Kidney (tissue), 22 donors: ENCODE measurements at places on chromosomes 2 and 18. TPM values are rescaled to one million over a fixed set of nuclear protein-coding genes. Genes with fewer than 3 reads are reported as not detected.

GRCh38 chr18:5619376-5619775, 75.6 kb upstream of the EPB41L3 start:
- H3K27me3 ChIP-seq, result no peaks in the 10 kb centered on the region
- H3K36me3 ChIP-seq, result no peaks in the 10 kb centered on the region
- DNase-seq, result no peak
- no peak overlapping the region for H3K27ac ChIP-seq

- peaks cover 57% of the 10 kb centered on the region for H3K4me1 ChIP-seq
Observed at GRCh38 chr18:74276609-74277008, 15.2 kb downstream of the CYB5A start.

GRCh38 chr2:238387332-238387731, 39.4 kb upstream of the ASB1 start:
- H3K4me1 ChIP-seq, result no peaks in the 10 kb centered on the region
- no peak overlapping the region for H3K27ac ChIP-seq
- DNase-seq, result no peak
- H3K4me3 ChIP-seq, result no peak overlapping the region

- peaks cover 3% of the 10 kb centered on the region for H3K4me1 ChIP-seq
- peak; percentile 79 for DNase-seq
- H3K27me3 ChIP-seq, result no peaks in the 10 kb centered on the region
- no peaks in the 10 kb centered on the region for H3K36me3 ChIP-seq
- H3K4me3 ChIP-seq, result peak overlapping the region; percentile 91
Observed at GRCh38 chr2:168456521-168457189, 583 bp downstream of the CERS6 start.

DNA sequence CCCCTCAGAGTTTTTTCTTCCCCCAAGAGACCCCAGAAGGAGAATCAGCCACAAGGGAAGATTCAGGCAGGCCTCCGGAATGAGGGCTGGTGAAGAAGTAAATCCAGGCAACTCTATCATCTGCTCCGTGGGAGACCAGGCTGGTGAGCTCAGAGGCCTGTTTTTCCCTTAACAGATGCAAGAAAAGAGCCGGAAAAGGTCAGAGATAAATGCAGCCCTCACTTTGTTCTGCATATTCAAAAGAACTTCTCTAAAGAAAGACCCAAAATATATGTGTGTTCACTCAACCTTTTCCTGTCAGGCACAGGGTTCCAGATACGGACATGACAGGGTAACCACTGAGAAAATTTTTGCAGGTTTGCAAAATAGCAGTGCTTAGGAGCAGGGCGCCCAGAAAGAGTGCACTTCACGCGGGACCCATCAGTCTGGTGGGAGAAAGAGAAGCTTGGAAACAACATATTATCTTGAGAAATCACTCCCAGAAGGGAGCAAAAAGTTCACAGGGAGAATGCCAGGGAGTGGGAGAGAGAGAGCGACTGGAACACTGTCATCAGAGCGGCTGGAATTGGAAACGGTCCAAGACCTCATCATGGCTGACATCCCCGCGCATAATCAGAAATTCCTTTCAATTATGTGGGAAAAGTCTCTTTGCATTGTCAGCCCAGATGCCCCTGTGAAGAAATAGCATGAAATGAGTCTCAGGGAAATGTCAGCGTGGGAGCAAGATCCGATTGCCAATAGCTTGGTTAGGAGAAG, 244.8 kb upstream of the SLC14A2 start:
- H3K36me3 ChIP-seq, result no peaks in the 10 kb centered on the region
- no peak overlapping the region for H3K4me3 ChIP-seq
- no peak overlapping the region for H3K27ac ChIP-seq
- H3K27me3 ChIP-seq, result no peaks in the 10 kb centered on the region

- no peak overlapping the region for H3K4me3 ChIP-seq
- DNase-seq, result no peak
- H3K27me3 ChIP-seq, result no peaks in the 10 kb centered on the region
- H3K4me1 ChIP-seq, result no peaks in the 10 kb centered on the region
- no peaks in the 10 kb centered on the region for H3K36me3 ChIP-seq
- no peak overlapping the region for H3K27ac ChIP-seq
Observed at GRCh38 chr2:223576873-223577272, 25.3 kb downstream of the SCG2 start.

GRCh38 chr2:1744446-1745170, at the start of gene PXDN:
Gene PXDN (minus strand): TSS chr2:1744515. CDS start chr2:1744455, 60 bp downstream.
- H3K4me3 ChIP-seq, result peak within 1 kb of the TSS; percentile 37
- H3K36me3 ChIP-seq, result no peaks in the 10 kb centered on the region
- DNase-seq, result peak; percentile 77
- H3K27me3 ChIP-seq, result no peaks in the 10 kb centered on the region

GRCh38 chr18:68944330-68944729, 146.4 kb downstream of the CCDC102B start:
- DNase-seq, result no peak
- H3K36me3 ChIP-seq, result no peaks in the 10 kb centered on the region
- H3K27me3 ChIP-seq, result no peaks in the 10 kb centered on the region
- no peaks in the 10 kb centered on the region for H3K4me1 ChIP-seq
- H3K4me3 ChIP-seq, result no peak overlapping the region

DNA sequence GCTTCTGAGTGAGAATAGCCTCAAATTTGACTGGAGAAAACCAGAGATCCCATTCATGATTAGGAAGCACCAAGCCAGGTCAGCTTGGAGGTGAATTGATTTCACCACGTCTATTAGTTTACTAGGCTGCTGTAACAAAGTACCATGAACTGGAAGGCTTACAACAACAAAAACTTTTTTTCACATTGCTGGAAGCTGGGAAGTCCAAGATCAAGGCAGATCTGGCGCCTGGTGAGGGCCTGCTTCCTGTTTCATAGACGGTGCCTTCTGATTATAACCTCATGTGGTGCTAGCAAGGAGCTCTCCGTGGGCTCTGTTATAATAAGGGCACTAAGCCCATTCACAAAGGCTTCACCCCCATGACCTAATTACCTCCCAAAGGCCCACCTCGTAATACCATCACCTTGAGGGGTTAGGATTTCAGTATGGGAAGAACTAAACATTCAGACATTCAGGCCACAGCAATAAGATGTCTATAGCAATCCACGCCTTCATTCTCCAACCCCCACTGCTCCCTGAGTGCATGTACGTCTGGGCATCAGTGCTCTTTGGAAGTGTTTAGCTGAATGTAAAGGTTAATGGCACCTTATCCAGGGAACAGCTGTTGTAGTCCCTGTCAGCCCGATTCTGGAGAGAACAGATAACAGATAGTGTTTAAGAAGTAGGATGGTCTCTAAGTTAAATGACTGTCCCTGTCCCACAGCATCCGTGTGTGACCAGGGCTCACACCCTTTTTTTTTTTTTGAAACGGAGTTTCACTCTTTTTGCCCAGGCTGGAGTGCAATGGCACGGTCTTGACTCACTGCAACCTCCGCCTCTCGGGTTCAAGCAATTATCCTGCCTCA, 89.2 kb downstream of the SOCS6 start:
- no peaks in the 10 kb centered on the region for H3K27me3 ChIP-seq
- peaks cover 15% of the 10 kb centered on the region for H3K4me1 ChIP-seq
- H3K4me3 ChIP-seq, result no peak overlapping the region
- H3K36me3 ChIP-seq, result no peaks in the 10 kb centered on the region

DNA sequence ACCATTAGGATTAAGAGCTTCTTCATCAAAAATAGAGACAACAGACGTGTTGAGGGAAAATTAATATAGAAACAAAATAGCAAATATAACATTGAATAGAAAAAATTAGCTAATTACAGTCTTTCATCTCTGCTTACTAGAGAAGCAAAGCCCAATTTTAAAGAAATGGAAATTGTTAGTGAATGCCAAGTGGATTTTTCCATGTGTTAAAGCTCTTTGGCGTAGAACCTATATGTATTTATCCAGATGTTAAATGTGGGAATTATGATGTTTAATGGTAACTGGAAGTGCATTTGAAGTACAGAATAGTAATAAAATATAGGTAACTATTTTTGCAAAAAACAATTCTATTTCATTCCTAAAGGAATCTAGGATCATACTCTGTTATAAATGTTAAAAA, 212.0 kb upstream of the COL3A1 start:
- no peak for DNase-seq
- no peaks in the 10 kb centered on the region for H3K27me3 ChIP-seq
- H3K36me3 ChIP-seq, result no peaks in the 10 kb centered on the region
- no peaks in the 10 kb centered on the region for H3K4me1 ChIP-seq
- H3K27ac ChIP-seq, result no peak overlapping the region

DNA sequence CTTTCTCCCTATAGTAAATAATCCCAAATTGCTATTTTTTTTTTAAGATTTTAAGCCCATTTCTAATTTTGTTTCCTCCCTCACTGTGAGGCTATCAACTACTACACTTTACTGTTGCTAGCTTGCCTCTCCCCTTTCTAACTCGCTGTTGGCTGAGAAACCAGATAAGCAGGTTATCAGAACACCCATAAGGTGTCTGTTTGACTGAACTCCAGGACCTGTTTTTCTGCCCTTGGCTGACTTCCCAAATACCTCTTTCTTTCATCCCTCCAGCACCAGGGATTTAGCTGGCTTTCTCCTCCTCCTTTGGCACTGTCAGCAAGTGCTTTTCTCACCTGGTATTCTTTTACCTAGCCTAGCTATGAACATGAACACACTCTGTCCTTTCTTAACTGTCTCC, 11.1 kb downstream of the TRAK2 start:
- DNase-seq, result no peak
- no peaks in the 10 kb centered on the region for H3K4me1 ChIP-seq
- H3K27me3 ChIP-seq, result no peaks in the 10 kb centered on the region
- H3K4me3 ChIP-seq, result no peak overlapping the region
- no peaks in the 10 kb centered on the region for H3K36me3 ChIP-seq

DNA sequence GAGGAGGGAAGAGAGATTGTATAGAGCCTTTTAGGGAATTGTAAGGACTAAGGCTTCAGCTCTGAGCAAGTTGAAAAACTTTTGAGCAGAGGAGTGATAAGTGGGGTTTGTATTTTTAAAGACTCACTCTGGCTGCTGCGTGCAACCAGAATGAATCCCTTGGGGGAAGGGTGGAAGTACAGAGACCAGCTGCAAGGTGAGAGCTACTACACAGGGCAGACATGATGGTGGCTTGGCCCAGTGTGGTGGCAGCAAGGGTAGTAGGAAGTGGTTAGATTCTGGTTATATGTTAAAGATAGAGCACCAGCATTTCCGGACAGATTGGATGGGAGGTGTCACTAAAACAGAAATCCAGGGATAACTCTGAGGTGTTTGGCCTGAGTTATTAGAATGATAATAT, 10.1 kb upstream of the SESTD1 start:
- no peaks in the 10 kb centered on the region for H3K27me3 ChIP-seq
- no peaks in the 10 kb centered on the region for H3K36me3 ChIP-seq
- H3K4me3 ChIP-seq, result no peak overlapping the region
- H3K4me1 ChIP-seq, result no peaks in the 10 kb centered on the region
- no peak overlapping the region for H3K27ac ChIP-seq

GRCh38 chr2:177165061-177165583, 47.5 kb upstream of the HNRNPA3 start:
- no peaks in the 10 kb centered on the region for H3K36me3 ChIP-seq
- peak overlapping the region; percentile 80 for H3K27ac ChIP-seq
- H3K4me1 ChIP-seq, result peaks cover 16% of the 10 kb centered on the region

GRCh38 chr2:3301001-3301400, 76.6 kb downstream of the EIPR1 start:
- no peak overlapping the region for H3K27ac ChIP-seq
- H3K27me3 ChIP-seq, result no peaks in the 10 kb centered on the region
- DNase-seq, result no peak
- H3K36me3 ChIP-seq, result no peaks in the 10 kb centered on the region
- no peaks in the 10 kb centered on the region for H3K4me1 ChIP-seq
- H3K4me3 ChIP-seq, result no peak overlapping the region

DNA sequence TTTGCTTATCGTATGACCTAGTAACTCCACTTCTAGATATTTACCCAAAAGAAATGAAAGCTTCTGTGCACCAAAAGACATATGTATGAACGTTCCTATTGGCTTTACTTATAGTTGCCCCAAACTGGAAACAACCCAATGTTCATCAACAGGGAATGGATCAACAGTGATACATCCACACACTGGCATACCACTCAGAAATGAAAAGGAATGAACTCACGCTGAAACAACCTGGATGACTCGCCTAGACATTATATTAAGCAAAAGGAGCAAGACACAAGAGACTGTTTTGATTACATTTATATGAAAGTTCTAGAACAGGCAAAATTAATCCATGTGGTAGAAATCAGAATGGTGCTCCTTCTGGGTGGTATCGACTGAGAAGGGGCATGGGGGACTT, 18.9 kb downstream of the ADRA2B start:
- H3K27ac ChIP-seq, result no peak overlapping the region
- no peaks in the 10 kb centered on the region for H3K27me3 ChIP-seq
- peaks cover 15% of the 10 kb centered on the region for H3K4me1 ChIP-seq
- DNase-seq, result no peak
- no peak overlapping the region for H3K4me3 ChIP-seq
- H3K36me3 ChIP-seq, result no peaks in the 10 kb centered on the region

DNA sequence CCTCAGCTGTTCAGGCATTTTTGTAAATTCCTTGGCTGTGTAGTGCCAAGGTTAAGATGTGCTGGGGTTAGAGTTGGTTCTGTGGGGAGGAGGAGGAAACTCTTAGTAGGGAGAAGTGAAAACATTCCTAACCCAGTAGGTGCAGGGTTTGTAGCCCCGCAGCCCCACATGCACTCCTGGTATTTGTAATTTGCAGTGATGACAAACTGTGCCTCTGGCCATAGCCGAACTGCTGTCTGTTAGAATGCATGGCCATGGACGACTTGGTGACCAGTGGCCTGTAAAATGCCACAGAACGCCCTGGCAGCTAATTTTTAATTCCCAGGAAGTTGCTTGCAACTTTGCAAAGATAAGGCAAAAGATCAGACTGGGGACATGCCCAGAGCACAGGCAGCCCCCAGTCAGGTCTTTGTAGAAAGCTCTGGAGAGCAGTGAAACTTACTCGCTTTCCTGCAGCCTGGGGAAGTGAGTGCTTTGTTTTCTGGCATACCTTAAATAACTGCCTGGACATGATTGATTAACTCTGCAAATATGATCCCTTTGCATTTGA, 38.4 kb downstream of the LYPD6B start:
- H3K27ac ChIP-seq, result no peak overlapping the region
- H3K36me3 ChIP-seq, result no peaks in the 10 kb centered on the region
- no peaks in the 10 kb centered on the region for H3K27me3 ChIP-seq
- no peak overlapping the region for H3K4me3 ChIP-seq
- peak; percentile 81 for DNase-seq
- H3K4me1 ChIP-seq, result peaks cover 5% of the 10 kb centered on the region

Gene LINC00305
- total RNA-seq, result not detected

Gene CHST10
- 7.1 TPM for total RNA-seq

Gene IL37
- not detected for total RNA-seq

Gene CRYGC
- not detected for total RNA-seq

Gene CPLX4
- not detected for total RNA-seq

Gene PPP1R1C
- 2.5 TPM for total RNA-seq

Gene GBX2
- not detected for total RNA-seq

Gene DUSP19
- 4.4 TPM for total RNA-seq

Gene WDFY1
- total RNA-seq, result 38.4 TPM
